ENCODE measurements at places on chromosomes 6 and 20.

DNA sequence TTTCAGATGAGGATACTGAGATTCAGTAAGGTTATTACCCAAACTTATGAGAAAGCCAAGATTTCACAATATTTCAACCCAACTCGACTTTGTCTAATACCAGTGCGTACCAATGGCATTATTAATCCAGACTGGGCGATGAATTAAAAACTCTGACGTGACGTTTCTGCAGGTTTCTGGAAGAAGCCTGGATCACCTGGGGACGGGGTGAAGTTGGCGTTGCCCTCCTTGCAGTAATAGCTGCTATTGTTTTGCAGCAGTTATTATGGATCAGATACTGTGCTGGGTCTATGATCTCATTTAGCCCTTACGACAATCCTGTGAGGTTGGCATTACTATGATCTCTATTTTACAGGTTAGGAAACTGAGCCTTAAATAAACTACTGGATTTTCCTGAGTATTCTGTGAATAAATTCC is 569 bp upstream of the CDC5L start:
- DNase-seq, result no peak

- DNase-seq, result no peak
Measured at GRCh38 chr6:109783250-109783986, 92.3 kb downstream of the FIG4 start.

DNA sequence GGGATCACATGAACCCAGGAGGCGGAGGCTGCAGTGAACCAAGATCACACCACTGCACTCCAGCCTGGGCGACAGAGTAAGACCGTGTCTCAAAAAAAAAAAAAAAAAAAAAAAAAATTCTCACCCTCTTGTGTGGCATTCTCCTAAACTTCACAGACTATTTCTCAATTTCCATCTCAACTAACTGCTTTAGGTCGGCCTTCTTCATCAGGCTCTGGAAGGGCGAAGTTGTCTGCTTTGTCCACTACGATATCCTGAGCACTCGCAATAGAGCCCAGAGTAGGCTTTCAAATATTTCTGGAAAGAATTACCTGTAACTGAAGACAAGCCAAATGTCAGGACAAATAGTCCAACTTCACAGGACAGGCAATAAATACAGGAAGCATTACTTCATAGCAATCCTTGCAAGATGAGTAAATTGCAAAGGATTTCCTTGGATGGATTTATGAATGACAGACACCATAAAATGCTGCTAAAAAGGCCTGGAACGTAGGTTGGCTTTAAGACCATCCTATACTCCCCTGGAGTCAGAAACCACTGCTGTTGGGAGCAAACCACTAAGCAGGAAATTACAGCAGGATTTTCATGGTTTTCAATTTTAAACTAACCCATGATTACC is 116.3 kb upstream of the SLC2A12 start:
- DNase-seq, result no peak

DNA sequence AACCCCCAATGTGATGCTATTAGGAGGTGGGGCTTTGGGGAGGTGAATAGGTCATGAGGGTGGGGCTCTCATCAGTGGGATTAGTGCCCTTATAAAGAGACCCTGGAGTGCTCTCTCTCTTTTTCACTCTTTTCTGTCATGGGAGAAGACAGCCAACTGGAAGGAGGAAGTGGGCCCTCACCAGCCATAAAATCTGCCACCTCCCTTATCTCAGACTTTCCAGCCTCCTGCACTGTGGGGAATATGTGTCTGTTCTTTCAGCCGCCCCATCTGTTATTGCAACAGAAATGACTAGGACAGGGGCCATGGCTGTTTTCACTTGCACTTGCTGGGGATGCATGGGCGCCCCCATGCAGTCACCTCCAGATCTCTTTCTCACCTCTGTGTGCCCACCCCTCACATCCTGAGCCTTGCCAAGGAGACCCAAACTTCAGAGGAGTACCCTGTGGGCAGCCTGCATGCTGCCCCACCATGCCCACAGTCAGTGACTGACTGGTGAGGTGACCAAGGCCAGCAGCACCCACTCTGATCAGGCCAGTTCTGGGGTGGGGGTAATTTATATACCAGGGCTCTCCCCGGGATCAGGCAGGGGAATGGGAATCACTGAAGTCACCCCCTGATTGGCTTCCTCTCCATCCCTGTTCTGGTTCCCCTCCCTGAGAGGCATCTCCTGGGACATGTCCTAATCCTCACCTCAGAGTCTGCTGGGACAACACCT is 118.4 kb downstream of the ANKRD60 start:
- no peak for DNase-seq

DNA sequence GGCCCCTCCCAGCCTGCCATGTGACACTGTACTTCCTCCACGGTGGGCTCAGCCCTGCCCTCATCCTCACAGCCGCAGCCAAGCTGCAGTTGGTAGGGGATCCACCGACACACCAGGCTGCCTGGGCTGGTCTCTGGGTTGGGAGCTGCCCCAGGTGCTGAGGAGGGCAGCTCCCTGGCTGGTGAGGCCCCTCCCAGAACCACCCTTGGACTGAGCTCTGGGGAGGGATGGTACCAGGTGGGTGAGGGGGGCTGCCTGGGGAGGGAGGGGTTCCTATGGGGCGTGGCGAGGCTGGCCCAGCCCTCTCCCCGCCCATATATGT is 185 bp upstream of the TNFRSF6B start:
- no peak for DNase-seq

- DNase-seq, result no peak
Measured at GRCh38 chr6:45658958-45659357, 281.2 kb upstream of the SUPT3H start.

GRCh38 chr20:58748618-58749017 is 56.0 kb downstream of the NPEPL1 start:
- DNase-seq, result no peak

DNA sequence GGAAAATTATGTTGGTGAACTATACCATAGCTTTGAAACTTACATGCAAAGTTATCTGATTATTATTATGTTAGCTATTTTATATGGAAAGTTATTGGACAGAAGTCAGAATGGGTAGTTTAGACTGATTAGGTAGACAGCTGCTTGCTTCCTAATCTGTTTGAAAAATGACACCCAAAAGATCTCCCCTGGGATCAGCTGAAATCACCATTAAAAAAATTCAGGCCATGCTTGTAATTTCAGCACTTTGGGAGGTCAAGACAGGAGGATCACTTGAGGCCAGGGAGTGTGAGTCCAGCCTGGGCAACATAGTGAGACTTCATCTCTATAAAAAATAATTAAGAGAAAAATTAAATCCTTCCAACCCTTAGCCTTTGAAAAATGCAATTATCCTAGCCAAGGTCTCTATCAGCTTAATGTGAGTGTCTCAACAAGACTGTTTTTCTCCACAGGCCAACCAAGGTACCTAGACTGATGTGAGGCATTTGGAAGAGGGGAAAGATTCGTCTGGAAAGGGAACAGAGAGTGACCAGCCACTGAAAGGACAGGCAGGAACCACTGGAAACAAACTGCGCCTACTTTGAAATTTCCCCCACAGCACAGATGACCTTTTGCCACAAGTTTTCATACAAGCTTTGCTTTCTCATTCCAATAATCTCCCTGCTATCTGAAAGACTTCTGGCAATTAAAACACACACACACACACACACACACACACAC is 232.3 kb downstream of the GMPR start:
- no peak for DNase-seq

DNA sequence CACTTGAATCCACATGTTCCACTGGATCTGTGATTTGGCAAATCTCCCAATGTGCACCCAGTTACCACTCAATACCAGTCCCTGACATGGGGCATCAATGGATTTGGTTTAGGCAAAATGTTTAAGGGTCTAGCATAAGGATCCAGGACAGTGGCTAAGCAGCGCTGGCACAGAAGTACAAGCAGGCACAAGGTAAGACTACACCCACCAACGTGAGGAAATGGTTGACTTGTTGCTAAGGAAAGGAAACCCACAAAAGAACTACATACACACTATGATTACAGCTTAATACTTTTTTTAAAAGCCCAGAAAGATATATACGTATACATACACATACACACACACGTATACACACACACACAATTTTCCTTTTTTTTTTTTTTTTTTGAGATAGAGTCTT is 79.0 kb downstream of the DNAAF9 start:
- no peak for DNase-seq

DNA sequence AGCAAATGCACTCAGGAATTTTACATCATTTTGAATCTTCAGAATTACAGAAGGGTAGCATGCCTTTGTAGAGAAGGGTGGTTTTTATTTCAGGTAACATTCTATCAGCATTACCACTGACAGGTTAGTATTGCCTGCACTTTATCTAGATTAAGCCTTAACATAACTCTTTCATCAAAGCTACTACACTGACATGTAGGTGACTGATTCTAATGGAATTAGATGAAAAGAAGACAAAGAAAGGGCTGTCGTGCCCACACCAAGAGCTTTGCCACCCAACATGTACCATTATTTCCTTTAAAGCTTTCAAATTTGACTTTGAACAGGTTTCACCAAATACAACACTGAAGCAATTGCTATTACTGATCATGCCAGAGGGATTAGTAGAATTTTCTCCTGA is 551.9 kb downstream of the EYS start:
- DNase-seq, result no peak

GRCh38 chr6:153117986-153118879 is 12.8 kb downstream of the RGS17 start:
- DNase-seq, result no peak

All from activated T-helper 1 cell treated with Interleukin-2 at 50 U/mL for 16 hours (primary cell).